ENCODE measurements at places on chromosomes 4 and X.

- DNase-seq, result no peak
These were observed 50.3 kb downstream of the MED28 start for GRCh38 chr4:17664755-17665154.

- DNase-seq, result no peak
These were observed 112.5 kb upstream of the BMP3 start for GRCh38 chr4:80918004-80918403.

DNA sequence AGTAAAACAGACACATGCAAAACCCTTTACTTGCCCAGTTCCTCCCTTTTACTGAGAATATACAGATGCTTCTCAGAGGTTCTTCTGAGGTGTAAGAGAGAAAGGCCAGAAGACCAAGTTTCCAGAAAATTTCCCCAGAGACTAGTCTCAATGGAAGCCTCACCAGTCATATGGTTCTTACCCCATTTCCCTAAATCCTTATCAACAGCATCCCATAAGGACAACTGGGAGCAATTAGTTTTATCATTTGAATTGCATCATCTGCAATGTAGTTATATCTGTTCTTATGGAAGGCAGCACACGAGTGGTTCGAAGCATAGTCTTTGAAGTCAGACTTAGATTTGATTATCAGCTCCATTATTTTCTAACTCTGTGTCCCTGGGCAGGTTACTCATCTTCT lies 203.6 kb upstream of the PPARGC1A start:
- DNase-seq, result no peak

DNA sequence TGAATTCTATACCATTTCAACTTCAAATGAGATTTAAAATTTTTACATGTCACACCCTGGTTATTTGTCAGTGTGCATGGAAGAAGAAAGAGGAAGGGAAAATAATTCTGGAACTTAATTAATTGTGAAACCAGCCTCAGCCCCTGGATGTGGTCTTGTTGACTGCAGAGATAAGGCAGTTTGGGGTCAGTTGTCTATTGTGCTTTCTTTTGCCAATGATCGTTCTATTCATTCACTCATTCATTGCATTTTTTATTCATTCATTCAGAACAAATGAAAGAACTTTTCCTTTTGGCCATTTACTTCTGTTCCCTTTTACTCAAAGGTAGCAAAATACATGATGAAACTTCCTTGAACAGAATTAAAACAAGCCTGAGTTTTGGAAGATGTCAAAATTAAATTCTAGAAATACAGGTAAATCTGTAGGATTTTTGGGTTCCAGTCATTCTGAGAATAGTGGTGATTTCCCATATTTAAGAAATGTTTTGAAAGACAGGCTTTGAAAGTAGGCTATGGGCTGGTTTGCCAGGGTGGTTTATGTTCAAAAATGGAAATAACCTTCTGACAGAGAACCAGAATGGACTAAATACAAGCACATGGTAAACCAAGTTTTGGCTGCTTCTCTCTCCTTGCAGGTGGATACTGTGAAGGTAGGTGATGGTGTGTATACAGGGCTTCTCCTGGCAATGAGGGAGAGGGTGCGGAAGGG lies 35.7 kb downstream of the PARM1 start:
- DNase-seq, result no peak

- no peak for DNase-seq
These were observed 39.1 kb downstream of the HAND2 start for GRCh38 chr4:173490817-173491528.
